CD8-positive, alpha-beta memory T cell (primary cell): ENCODE measurements at places on chromosomes 6 and 20. TPM values are rescaled to one million over a fixed set of nuclear protein-coding genes. Genes with fewer than 3 reads are reported as not detected.

- H3K4me3 ChIP-seq = no peak overlapping the region
- H3K4me1 ChIP-seq = no peaks in the 10 kb centered on the region
- H3K27ac ChIP-seq = no peak overlapping the region
- H3K36me3 ChIP-seq = no peaks in the 10 kb centered on the region
Observed at GRCh38 chr20:24915440-24915839, 33.6 kb upstream of the CST7 start.

- H3K4me1 ChIP-seq = no peaks in the 10 kb centered on the region
- no peak for DNase-seq
- H3K27ac ChIP-seq = no peak overlapping the region
- no peaks in the 10 kb centered on the region for H3K36me3 ChIP-seq
Observed at GRCh38 chr6:150667977-150668716, 68.5 kb downstream of the PLEKHG1 start.

GRCh38 chr20:31721408-31722256, 1.0 kb downstream of the BCL2L1 start:
- DNase-seq = peak; percentile 6
- H3K4me3 ChIP-seq = peak overlapping the region; percentile 99
- H3K27ac ChIP-seq = peak overlapping the region; percentile 97
- peaks cover 55% of the 10 kb centered on the region for H3K4me1 ChIP-seq

DNA sequence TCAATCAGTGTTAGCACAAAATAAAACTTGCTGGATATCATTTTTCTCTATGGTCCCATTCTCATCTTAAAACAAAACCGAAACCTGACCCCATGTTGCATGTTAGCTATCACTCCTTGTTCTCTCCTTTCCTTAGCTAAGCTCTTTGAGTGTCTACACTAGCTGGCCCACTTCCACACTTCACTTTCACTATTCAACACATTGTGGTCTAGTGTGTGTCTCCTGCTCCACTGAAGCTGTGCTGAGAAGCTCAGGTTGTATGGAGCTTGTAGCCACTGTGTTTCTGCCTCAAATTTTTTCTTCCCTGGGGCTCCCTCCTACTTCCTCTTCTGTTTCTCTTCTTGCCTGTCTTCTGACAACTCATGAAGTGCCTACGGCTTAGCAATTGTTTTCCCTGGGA, 223.0 kb downstream of the NKAIN2 start:
- no peaks in the 10 kb centered on the region for H3K27me3 ChIP-seq
- no peak overlapping the region for H3K27ac ChIP-seq
- no peaks in the 10 kb centered on the region for H3K4me1 ChIP-seq
- DNase-seq = no peak

GRCh38 chr6:154463573-154464419, 46.7 kb downstream of the CNKSR3 start:
- no peak overlapping the region for H3K27ac ChIP-seq
- H3K36me3 ChIP-seq = no peaks in the 10 kb centered on the region
- DNase-seq = no peak
- no peaks in the 10 kb centered on the region for H3K4me1 ChIP-seq

GRCh38 chr6:157313531-157314467, 9.5 kb downstream of the TMEM242 start:
- H3K27me3 ChIP-seq = no peaks in the 10 kb centered on the region
- no peaks in the 10 kb centered on the region for H3K4me1 ChIP-seq
- H3K4me3 ChIP-seq = no peak overlapping the region
- H3K36me3 ChIP-seq = peaks cover 24% of the 10 kb centered on the region

GRCh38 chr6:73236144-73236750, 11.0 kb upstream of the KHDC1L start:
- H3K27me3 ChIP-seq = no peaks in the 10 kb centered on the region
- H3K4me3 ChIP-seq = no peak overlapping the region
- H3K27ac ChIP-seq = no peak overlapping the region

DNA sequence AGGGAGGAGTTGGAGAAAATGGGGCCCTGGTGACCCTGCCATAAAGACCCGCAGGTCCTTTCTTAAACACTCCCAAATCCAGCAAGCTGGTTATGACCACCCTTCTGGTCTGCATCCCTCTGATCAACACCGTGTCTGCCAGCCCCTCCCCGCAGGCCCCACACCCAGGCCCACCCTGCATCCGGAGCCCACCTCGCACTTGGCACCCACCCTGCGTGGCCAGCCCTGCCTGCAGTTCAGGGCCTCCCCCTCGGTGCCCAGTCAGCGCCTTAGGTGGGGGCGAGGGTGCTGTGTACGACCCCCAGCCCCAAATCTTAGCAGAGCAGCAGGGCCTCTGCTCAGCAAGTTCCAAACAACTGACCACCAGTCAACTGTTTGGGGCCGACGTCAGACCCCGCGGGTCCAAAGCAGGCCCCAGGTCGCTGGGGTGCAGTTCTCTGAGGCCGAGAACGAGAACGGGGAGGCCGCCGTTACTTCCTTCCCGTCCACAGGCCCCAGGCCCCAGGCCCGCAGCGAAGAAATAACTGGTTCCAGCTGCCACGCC, 1.2 kb downstream of the ACSS1 start:
- peaks cover 9% of the 10 kb centered on the region for H3K36me3 ChIP-seq
- DNase-seq = no peak
- H3K4me1 ChIP-seq = peaks cover 57% of the 10 kb centered on the region
- peak overlapping the region; percentile 86 for H3K27ac ChIP-seq

- peak; percentile 88 for DNase-seq
- peaks cover 10% of the 10 kb centered on the region for H3K4me1 ChIP-seq
- H3K4me3 ChIP-seq = peak overlapping the region; percentile 86
- H3K36me3 ChIP-seq = no peaks in the 10 kb centered on the region
- peak overlapping the region; percentile 81 for H3K27ac ChIP-seq
Observed at GRCh38 chr6:26043384-26044139, 43.7 kb upstream of the HFE start.

DNA sequence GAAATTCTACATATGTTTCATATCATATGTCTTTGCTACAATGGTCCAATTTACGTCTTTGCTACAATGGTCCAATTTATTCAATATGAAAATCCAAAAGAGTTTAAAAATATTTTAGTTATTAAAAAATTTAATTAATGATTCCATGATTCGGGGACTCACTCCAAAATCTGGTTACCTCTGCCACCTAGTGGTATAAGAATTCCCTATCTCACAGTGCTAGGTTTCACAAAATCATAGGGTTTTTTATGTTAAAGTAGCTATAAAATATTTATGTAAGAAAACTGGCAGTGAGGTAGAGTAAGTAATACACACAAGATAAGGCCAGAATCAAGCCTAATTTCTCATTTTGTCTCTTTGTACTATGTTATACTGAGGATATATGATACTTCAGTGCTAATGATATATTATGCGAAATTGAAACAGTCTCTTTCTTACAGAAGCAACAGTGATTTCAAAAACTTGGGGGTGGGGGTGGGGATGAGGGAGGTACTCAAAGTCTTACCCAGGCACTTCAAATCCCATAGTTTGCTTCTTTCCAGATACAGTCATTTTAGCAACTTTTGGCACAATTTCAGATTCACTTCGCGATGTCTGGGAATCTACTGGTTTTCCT, 52.3 kb downstream of the HBS1L start:
- H3K4me3 ChIP-seq = no peak overlapping the region
- peaks cover 10% of the 10 kb centered on the region for H3K4me1 ChIP-seq
- H3K36me3 ChIP-seq = peaks cover 6% of the 10 kb centered on the region
- DNase-seq = no peak
- no peaks in the 10 kb centered on the region for H3K27me3 ChIP-seq

GRCh38 chr20:10297684-10298240, 79.1 kb downstream of the SNAP25 start:
- DNase-seq = no peak
- H3K36me3 ChIP-seq = no peaks in the 10 kb centered on the region
- H3K27me3 ChIP-seq = no peaks in the 10 kb centered on the region
- no peak overlapping the region for H3K4me3 ChIP-seq
- H3K27ac ChIP-seq = no peak overlapping the region

GRCh38 chr20:58826271-58826670, 24.4 kb downstream of the GNAS-AS1 start:
- no peak for DNase-seq
- H3K4me3 ChIP-seq = no peak overlapping the region
- H3K4me1 ChIP-seq = no peaks in the 10 kb centered on the region
- H3K27me3 ChIP-seq = no peaks in the 10 kb centered on the region
- H3K36me3 ChIP-seq = no peaks in the 10 kb centered on the region

- H3K4me1 ChIP-seq = no peaks in the 10 kb centered on the region
- H3K27ac ChIP-seq = no peak overlapping the region
- no peak for DNase-seq
- no peaks in the 10 kb centered on the region for H3K27me3 ChIP-seq
Observed at GRCh38 chr6:41568585-41569384, 22.6 kb downstream of the FOXP4 start.

GRCh38 chr20:20184149-20184548, 131.8 kb downstream of the CFAP61 start:
- no peak overlapping the region for H3K4me3 ChIP-seq
- H3K27me3 ChIP-seq = no peaks in the 10 kb centered on the region
- H3K27ac ChIP-seq = no peak overlapping the region
- no peak for DNase-seq

DNA sequence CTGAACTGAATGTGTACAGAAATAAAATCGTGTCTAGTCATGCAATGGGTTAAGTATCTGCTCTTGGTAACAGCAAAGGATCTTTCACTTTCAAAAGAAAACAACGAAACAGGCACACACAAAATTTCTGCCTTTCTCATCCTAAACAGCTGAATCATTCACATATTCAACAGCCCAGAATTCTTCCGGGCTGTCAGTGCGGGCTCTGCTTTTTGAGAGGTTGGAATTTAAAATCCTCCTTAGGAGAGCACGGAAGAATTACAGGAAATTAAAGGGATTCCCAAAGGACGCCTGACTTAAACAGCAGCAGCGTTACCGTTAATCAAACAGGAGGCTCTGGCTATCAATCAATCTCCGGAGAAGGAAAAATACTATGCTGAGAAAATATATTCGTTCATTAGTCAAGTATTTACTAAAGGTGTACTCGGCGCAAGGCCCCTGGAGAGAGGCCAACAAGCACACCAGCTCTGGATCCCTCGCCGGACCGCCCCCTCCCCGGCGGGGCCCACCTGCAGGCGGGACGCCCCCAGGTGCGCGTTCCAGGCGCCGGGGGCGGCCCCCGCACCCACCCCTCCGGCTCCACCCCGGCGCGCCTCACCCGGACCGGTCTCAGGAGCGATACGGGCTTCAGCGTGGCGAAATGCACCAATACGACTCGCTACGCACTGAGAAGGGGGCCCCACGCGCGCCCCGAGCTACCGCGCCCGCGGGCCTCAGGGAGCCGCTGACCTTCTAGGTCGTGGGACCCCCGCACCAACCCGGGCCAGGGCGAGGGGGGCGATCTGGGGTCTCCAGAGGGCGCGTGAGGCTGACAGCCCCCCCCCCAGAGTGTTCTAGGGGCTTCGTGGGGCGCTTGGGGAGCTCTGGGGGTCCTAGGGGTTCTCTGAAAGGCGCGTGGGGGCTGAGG, 1.0 kb downstream of the NAPB start:
- DNase-seq = peak; percentile 33
- peak overlapping the region; percentile 82 for H3K4me3 ChIP-seq
- peaks cover 18% of the 10 kb centered on the region for H3K4me1 ChIP-seq
- no peaks in the 10 kb centered on the region for H3K27me3 ChIP-seq
- H3K36me3 ChIP-seq = no peaks in the 10 kb centered on the region

DNA sequence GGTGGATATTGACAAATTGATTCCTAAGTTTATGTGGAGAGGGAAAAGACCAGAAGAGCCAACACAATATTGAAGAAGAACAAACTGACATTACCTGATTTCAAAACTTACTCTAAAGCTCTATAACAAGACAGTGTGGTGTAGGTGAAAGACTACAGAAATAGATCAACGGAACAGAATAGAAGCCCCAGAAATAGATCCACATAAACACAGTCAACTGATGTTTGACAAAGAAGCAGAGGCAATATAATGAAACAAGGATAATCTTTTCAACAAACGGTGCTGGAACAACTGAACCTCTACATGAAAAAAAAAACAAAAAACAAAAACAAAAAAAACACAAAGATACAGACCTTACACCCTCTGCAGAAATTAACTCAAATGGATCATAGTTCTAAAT, 50.2 kb downstream of the MAP3K5 start:
- peaks cover 4% of the 10 kb centered on the region for H3K4me1 ChIP-seq
- DNase-seq = no peak
- H3K27ac ChIP-seq = no peak overlapping the region
- no peaks in the 10 kb centered on the region for H3K36me3 ChIP-seq
- H3K4me3 ChIP-seq = no peak overlapping the region

- no peaks in the 10 kb centered on the region for H3K36me3 ChIP-seq
- no peak overlapping the region for H3K27ac ChIP-seq
- no peak for DNase-seq
- H3K4me3 ChIP-seq = no peak overlapping the region
- H3K27me3 ChIP-seq = no peaks in the 10 kb centered on the region
Observed at GRCh38 chr6:161008245-161008644, 16.7 kb downstream of the MAP3K4 start.

- H3K27me3 ChIP-seq = no peaks in the 10 kb centered on the region
- no peak overlapping the region for H3K4me3 ChIP-seq
- no peaks in the 10 kb centered on the region for H3K4me1 ChIP-seq
- no peak for DNase-seq
- no peak overlapping the region for H3K27ac ChIP-seq
Observed at GRCh38 chr20:62205618-62206387, 14.3 kb downstream of the HRH3 start.

- peaks cover 4% of the 10 kb centered on the region for H3K27me3 ChIP-seq
- peak; percentile 54 for DNase-seq
- H3K36me3 ChIP-seq = no peaks in the 10 kb centered on the region
- H3K4me1 ChIP-seq = no peaks in the 10 kb centered on the region
- H3K27ac ChIP-seq = no peak overlapping the region
Observed at GRCh38 chr20:4607287-4607713, 114.4 kb upstream of the PRND start.

DNA sequence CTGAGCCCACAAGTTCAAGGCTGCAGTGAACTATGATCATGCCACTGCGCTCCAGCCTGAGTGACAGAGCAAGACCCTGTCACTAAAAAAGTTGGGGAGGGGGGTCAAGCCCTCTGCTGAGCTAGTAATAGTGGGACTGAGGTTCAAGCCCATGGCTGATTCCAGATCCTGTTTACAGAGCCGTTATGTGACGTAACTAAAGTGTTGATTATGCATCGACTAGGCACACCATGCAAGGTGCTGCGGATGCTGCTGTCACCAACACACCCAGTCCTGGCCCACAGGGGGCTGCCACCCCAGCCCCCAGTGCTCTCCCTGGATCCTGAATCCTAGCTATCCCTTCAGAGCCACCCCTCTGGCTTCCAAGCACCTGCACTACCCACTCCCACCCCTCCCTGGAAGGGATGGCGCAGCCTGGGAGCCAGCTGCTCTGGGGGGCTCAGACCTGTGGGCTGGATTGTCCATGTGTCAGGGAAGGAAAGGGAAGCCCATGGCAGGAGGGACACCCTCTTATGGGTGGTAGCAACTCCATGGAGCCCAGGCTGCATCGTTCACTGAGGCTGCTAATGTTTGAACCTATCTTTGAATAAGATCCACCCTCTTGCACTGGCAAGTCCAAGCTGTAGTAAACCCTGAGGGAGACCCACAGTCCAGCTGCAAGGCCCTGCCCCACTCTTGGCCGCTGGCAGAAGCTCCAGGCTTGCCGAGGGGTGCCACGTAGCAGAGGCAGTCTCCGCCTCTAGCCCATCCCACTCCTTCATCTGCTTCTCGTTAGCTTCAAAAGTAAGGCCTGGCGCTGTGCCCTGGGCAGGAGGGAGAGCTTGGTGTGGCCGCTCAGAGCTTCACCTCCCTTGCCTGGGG, 95.0 kb downstream of the SNX5 start:
- H3K27ac ChIP-seq = no peak overlapping the region
- H3K4me1 ChIP-seq = peaks cover 4% of the 10 kb centered on the region

Gene KIF6
- not detected for total RNA-seq

Gene ULBP3
- 1.6 TPM for total RNA-seq

Gene DLL1
- 0.86 TPM for total RNA-seq

Gene PTCRA
- not detected for total RNA-seq

Gene OOEP
- 0.47 TPM for total RNA-seq

Gene SLC22A16
- total RNA-seq = not detected

Gene ROMO1
- total RNA-seq = 108 TPM

Gene PLTP
- 2.5 TPM for total RNA-seq

Gene DEFB112
- total RNA-seq = not detected
